CD4-positive, alpha-beta T cell treated with Interleukin-12 subunit alpha and Interleukin-12 subunit beta, for 1 hour (primary cell): ENCODE measurements at places on chromosomes 6 and 20.

GRCh38 chr20:51660672-51661608 is 107.2 kb downstream of the ATP9A start:
- no peak for DNase-seq

DNA sequence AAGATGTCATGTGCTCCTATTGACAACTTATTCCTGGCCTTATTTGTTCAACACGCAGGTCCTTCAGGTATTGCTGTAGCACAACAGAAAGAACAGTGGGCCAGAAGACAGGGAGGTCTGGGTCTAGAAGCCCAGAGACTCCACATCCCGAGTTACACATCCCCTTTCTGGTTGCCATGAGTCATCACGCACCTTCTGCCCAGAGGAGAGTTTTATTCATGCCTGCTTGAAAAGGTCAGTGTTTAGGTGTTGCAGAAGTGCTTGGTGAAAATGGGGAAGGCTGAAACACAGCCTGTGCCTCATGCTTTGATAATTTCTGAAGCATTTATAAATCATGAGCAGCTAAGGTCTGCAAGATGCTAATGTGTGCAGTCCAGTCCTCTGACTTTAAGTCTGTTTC is 256.4 kb downstream of the GMPR start:
- DNase-seq: no peak

DNA sequence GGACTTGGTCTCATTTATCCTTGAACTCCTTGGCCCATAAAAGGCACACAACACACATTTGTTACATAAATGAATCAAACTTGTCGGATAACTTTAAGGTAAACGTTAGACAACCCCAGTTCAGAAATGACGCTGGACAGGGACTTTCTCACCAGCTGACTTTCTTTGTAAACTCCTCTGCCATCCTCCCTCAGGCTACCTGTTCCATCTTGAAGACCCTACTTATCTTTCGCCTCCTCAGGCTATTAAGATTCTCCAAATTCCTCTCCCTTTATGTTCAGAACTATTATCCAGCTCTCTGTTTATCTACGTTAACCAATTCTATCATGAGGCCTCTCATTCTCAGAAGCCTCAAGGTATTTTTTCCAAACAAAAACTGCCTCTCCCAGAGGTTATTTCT is 47.7 kb upstream of the KIF16B start:
- no peak for DNase-seq

GRCh38 chr6:72403413-72403812 is 218.5 kb upstream of the KCNQ5 start:
- no peak for DNase-seq

GRCh38 chr20:10300582-10301446 is 82.2 kb downstream of the SNAP25 start:
- DNase-seq: no peak
